ENCODE measurements at places on chromosomes 6 and 20.

DNA sequence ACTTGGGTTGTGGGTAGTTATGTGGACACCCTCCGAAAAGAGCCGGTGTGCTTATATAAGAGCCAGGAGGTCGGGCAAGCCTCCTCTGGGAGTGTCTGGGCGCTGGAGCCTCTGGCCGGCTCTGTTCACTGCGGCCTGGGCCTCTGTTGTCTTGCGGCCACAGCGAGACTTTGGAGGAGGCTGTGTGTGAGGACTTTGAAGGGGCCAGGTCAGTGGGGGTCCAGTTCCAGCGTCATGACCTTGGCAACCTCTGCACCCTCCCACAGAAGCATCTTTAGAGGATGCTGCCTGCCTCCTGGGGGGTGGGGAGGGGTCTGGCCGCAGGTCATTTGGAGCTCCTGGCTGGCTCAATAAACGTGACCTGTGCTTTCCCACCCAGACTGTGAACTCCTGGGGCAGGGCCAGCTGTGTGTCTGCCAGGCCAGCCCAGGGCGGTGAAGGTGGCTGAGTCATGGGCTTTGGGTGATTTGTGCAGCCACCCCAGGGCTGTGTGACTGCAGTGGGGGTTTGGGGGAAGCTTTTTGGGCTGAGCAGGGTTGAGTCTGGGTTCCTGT, 1.2 kb downstream of the TCEA2 start:
- DNase-seq = no peak

DNA sequence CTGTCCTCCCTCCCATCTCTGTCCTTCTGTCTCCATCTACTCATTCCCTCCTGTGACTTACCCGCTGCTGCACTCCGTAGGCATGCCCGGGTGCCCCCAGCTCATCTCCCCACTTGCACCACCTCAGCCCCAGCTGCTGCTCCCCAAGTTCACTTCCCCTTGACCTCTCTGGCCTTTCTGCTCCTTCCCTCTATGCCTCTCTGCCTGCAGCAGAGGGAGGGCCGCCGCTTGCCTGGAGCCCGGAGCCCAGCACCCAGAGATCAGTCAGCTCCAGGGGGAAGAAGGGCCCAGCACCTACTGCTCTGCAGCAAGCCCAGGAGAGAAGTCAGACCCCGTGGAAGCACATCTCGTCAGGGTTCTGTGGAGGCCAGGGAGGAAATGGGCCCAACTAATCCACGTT, 97.4 kb downstream of the LRFN2 start:
- no peak for DNase-seq

DNA sequence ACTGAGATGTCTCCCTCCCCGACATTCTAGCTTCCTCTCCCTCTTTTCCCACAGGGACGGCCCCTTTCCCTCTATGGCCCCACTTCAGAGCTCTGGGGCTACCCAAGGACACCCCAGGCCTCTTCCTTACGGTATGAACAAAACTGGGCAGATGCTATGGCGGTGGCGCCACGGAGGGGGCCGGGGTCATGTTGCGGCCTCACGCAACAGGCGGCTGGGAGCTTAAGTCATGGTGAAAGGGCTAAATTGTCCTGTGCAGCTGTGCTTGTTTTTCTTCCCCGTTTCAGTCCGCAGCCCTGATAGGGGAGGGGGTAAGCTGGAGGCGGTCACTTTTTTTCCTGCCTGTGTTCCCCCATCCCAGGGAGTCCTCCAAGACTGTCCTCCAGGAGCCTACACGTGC, 17.6 kb upstream of the KIAA1755 start:
- peak; percentile 54 for DNase-seq

DNA sequence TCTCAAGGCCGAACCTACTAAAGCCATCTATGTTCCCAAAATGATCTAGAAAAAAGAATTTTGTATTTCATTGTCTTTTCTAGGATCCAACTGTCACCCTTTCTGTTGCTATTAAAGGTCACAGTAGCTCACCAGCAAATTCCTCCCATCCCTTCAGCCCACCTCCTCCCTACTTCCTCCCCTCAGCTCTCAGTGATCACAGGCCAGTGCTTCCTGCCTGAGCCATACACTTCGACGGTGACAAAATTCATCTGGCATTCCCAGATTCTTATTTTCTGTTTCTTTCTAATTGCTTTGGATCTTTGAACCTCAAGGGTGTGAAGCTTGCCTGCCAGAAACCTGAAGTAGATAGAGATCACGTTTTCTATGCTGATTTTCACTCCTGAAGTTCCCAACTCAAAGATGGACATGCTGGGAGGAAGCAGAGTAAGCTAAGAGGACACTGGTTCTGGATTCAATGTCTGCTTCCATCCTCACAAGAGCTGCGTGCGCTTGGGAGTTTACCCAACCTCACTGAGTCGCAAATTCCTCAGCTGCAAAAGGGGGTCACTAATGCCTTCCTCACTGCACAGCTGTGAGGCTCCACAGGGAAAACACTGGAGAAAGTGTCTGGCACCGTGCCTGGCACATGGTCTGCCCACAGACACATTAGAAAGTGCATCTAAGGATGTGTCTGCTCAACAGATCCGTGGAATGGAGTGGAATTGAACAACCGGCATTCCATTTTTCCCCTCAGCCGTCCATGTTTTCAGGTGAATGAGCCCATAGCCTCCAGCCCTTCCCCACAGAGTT, 34.5 kb downstream of the MDGA1 start:
- DNase-seq = no peak

GRCh38 chr6:74041420-74041819, 345.4 kb downstream of the CD109 start:
- DNase-seq = no peak

DNA sequence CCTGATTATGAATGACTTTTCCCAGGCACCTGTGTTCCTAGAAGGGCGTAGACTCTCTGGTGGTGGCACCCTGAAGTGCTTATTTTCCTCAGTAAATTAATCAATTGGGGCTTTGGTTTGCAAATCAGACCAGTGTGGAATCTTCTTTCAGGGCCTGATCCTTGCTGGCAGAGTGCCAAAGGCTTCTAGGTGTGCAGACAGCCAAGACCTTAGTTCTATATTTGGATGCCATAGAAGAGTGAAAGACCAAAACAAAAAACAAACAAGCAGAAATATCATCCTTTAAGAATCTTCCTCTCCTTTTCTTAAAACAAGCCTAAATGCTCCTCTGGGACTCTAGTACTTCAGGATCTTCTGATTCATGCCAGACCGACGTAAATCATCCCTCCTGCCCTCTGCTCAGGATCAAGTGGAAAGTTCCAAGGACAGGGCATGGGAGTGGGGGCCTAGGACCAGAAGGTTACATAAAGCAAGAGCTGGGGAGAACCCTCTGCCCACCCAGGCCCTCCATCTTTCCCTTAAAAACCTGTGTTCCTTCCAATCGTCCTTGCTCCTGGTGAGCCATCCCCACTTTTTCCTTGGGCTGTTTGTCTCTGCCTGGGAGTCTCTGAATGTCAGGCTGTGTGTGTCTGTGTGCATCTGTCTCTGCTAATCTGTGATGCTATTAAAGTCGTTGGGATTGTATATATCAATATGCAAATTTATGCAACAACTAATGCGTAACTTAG, 70.5 kb upstream of the MYLIP start:
- DNase-seq = no peak

DNA sequence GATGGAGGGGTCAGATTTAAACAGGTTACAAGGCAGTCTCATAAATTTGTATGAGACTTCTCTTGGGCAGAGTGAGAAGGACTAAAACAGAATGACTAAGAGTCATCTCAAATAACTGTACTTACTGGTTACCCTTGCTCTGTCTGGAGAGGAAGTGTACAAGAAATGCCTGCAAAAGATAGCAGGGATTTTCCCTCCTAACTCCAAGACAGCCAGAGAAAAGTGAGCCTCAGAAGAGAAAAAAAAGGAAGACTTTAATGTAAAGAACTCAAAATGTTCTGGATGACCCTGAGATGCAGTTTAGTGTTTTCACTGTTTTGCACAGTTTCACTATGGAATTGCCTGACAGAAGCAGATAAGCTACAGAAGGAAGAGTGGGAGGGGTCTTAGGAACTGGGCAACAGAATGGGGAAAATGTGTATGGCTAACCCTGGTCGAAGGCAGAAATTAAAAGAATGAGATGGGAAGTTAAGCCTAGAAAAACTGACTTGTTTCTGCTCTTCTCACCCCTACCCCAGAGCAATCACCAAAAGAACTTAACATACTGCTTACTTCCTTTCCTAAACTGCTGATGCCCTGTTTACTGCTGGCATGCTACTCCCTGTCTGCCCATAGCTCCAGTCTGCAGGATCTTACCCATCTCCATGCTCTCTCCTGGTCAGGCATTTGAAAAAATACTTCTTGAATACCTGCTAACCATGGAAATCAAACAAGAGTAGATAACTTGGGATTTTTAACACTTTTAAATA, 98.1 kb upstream of the MARCKS start:
- no peak for DNase-seq

- no peak for DNase-seq
Observed at GRCh38 chr6:4635666-4636065, 140.5 kb upstream of the CDYL start.

DNA sequence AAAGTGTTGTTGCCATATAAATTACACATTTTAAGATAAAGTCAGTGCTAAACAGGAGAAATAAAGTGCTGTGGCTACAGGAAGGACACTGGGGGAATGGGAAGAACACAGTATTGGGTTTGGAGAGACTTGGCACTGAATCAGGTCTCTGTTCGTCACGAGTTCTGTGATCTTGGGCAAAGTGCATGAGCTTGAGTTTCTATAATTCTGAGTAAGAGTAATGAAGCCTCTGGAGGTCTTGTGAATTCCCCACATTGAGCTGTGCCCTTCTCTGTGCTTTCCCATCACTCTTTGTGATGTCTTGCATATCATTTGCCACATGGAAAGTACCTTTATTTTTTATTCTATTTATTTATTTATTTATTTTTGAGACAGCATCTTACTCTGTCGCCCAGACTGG, 16.8 kb upstream of the EEF1A1 start:
- DNase-seq = no peak

DNA sequence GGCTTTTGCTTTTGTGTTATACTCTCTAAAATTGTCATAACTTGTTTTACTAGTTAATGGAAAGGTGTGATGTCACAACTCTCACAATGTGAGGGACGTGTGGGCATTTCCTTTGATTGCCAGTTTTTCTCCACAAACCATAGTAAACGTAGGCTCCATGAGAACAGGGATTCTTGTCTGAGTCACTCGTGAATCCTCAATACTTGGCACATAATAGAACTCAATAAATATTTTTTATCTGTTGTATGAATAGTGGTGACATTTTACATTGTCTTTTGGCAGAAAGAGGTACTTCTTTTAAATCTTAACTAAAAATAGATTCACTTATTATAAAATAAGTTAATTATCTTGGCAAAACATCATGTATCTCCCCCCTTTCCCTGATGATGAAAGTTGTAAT, 69.0 kb upstream of the CNKSR3 start:
- DNase-seq = no peak

DNA sequence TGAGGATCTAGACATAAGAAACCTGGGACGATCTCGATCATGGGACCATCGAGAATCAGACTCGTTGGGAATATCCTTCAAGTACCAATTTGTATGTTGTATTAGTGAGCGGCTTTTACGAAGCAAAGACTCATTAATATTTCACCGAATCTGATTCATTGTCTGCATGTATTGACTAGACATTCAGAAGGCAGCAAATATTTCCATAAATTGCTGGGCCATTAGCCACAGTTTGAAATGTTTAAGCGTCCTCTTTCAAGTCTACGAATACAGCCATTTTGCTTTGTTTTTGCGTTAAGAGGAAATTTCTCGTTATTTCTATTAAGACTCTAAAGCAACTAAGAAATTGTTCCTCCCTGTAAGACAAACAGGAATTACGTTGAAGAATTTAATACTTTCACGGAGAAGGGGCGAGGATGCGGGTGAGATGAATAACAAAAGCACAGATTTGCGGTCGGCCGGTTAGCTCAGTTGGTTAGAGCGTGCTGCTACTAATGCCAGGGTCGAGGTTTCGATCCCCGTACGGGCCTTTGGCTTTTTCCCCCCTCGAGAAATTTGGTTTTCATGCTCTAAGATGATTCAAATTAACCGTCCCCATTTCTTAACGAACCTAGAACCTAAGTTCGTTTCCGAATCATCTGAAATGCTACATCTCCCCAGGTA, 18.5 kb downstream of the POM121L2 start:
- DNase-seq = peak; percentile 58

DNA sequence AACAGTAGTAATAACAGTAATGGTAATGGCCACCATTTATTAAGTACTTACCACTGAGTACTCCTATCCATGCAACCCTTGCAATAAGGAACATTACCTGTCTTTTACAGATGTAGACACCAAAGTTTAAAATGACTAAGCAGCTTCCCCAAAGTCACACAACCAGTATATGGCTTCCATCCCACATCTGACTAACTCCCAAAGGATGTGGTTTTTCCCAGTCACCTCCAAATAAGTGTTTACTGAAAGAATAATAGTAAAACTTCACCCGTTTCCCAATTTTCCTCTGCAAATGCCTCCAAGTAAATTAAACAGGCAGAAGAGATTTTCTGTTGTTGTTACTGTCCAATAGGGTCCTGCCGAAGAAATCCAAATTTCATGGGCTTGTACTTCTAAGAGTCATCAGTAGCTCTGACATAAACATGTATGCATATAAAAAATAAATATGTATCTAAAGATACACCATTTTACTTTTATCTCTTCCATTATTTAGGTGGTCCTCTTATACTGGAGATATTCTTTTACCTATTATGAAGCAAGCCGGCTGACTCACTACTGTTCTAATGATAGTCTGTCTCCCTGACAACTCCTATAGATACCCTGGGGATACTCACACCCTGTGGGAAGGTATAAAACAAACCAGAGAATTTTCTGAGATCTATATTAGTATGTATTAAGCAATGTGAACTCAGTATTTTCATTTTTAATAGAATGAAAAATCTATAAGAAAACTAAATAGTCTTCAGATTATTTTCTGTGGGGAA, 77.9 kb upstream of the ID4 start:
- DNase-seq = no peak

DNA sequence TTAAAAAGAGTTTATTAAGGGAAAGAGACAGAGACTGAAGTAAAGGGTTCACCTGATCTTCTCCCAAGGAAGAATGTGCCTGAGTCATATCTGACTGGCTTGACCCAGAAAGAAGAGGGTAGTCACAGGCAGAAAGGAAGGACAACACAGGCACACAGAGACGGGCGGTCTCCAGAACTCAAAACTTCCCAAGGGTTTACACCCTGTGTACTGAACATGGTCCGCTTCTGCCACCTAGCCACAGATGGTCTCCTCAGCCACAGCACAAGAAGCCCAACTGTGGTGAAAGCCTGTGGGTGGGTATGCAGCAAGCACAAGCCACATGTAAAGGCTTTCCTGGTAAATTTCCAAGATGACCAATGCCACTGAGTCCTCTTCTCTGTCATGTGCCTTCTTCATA, 17.2 kb downstream of the UNC5CL start:
- DNase-seq = no peak

Measured in D341Med (cell line).